Amygdala (tissue), 56 donors: ENCODE measurements at places on chromosomes 11 and 22.

- no peak for DNase-seq
Observed at GRCh38 chr11:95248666-95249467, 17.9 kb upstream of the SESN3 start.

DNA sequence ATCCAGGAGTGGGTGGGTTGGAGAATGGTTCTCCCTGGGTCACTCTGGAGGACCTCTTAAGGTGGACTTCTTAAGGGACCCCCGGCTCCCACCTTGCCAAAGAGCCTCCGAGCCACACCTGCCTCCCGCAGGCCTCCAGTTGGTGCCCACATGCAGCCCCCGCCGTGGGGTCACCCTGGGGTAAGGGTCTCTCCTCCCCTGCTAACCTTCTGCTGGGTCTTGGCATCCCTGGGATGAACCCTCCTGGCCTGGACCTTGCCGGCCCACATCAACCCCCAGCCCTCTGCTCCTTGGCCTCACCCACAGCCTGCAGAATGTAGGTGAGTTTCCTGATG lies 12.5 kb upstream of the MUC6 start:
- DNase-seq = no peak

GRCh38 chr11:115912484-115912945 lies 408.3 kb upstream of the CADM1 start:
- no peak for DNase-seq

- no peak for DNase-seq
Observed at GRCh38 chr11:14342906-14343305, 16.1 kb downstream of the RRAS2 start.

DNA sequence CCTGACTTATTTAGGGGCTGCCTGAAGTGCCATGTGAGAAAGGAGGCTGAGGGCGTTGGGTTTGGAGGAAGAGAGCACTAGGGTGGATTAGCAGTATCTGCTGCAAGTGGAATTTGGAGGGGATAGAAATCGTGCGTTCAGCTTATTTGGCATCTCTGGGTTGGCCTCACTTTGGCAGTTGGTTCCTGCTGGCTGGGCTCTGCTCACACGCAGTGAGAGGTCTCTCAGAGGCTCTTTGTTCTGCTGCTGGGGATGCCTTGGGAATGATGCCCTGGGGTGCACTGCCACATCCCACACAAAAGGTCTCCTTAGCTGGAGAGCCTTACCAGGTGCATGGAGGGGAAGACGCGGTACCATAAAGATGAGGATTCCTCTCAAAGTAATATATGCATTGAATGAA lies 17.7 kb upstream of the MICAL2 start:
- DNase-seq = no peak

GRCh38 chr11:24509114-24509513 lies 12.3 kb downstream of the LUZP2 start:
- DNase-seq = no peak

GRCh38 chr11:79174045-79175008 lies 266.5 kb downstream of the TENM4 start:
- DNase-seq = no peak

DNA sequence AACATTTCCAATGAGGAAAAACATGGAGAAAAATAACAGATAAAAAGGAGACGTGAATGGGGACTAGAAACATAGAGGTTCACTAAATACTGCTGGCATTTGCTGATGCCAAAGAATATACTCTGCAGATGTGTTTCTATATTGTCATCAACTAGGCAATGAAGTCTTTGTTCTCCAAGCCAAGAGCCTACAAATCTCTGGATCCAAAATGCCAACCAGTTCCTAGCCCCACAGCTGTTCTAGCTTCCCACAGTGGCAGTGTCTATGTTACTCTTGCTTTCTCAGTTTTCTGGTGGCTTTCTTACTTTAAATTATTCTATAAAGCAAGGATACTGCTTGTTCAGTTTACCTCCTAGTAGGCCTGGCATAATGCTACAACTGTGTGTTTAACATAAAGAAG lies 977.9 kb upstream of the CCDC90B start:
- no peak for DNase-seq

DNA sequence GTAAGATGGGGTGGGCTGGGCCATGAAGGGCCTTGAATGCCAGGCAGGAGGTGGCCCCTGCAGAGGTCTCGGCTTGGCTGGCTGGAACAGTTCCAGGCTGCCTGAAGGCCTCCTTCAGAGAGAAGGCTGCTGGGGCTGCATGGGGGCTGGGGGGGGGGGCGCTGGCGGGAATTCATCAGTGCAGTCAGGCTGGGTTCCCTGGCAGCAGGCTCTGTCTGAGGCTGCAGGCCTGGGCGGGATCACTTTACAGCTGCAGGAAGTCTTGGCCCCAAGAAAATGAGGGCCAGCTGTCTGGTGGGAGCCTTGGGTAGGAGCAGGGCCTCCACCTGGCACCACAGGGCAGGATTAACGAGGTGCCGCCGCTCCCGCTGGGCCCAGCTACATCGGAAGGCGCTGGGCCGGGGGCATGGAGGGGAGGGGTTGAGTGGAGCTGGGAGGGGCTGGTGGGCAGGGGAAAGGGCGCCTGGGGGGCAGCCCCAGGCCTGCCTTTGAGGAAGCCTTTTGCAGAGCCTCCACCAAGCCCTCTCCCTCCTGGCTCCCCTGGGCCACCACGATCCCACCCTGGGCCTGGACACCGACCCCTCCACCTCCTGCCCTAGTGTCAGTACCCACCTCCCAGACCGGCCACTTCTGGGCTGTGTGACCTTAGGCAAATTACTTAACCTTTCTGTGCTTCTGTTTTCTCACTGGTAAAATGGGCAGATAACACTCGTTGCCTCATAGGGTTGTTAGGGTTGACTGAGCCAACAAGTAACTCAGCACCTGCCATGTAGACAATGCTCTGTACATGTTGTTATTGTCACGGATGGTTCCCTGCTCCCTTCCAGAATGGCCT lies 31.0 kb upstream of the HMOX1 start:
- DNase-seq = no peak

DNA sequence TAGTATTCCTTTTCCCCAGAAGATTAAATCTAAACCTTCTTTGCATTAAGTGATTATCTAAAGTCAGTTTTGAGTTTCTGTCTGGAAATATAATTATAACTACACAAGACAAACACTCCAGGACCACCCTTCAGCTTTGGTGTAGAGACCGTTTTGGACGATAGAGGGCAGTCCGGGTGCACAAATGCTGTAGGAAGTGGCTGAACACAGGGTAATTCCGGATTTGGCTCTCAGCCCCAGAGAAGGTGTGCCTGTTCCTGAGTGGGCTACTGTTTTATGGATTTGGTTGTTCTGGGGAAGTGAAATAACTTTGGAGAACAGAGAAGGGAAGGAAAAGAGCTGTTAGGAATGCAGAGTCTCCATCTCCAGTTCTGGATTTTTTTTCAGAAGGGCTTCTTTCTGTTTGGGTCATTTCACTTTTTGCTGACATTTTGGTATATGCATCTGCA lies 14.8 kb downstream of the EXT2 start:
- peak; percentile 14 for DNase-seq
